ENCODE measurements at places on chromosomes 7 and 10.

DNA sequence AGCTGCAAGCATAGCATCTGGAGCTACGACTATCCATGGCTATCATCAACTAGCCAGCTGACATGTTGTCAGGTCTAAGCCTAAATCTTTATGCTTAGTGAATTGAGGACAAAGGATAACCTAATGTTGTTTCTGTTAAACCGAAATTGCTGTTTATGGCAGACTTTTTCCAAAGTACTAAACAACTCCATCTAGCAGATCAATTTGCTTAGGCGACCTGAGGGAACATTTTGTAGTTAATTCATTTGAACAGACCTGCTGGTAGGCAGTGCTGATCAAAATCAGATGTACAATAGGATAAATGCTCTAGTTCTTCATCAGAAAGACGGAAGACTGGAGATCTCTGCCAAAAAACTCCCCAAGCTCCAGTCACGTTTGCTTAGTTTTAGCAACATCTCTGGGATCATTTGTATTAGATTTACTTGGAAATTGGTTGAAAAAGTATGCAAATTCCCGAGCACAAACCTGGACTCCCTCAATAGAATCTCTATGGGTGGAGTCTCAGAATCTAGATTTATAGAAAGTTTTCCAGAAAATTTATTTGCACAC, 301.6 kb upstream of the NRP1 start:
- DNase-seq = no peak

GRCh38 chr10:74040200-74041126, 42.5 kb downstream of the VCL start:
- DNase-seq = no peak

DNA sequence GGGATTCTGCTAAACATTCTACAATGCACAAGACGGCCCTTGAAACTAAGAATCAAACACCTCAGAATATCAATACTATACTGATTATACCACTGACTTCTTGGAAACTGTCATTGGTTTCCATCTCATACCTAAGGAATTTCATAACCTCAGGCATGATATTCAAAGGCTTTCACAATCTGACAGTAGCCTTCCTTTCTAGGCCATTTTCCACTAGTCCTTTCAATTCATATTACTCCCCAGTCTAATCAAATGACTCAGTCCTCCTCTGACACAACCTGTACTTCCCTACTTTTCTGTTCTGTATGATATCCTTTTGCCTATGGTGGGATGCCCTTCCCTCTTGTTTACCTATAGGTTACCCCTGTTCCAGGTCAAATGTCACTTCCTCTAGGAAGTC, 48.3 kb downstream of the CSTF2T start:
- DNase-seq = no peak

- peak; percentile 40 for DNase-seq
Observed at GRCh38 chr7:147861058-147861716, 729.4 kb upstream of the C7orf33 start.

DNA sequence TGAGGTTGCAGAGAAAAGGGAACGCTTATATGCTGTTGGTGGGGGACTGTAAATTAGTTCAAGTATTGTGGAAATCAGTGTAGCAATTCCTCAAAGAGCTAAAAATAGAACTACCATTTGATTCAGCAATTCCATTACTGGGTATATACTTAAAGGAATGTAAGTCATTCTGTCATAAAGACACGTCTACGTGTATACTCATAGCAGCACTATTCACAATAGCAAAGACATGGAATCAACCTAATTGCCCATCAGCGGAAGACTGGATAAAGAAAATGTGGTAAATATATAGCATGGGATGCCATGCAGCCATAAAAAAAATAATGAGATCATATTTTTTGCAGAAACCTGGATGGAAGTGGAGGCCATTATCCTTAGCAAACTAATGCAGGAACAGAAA, 100.0 kb upstream of the NPSR1 start:
- no peak for DNase-seq

DNA sequence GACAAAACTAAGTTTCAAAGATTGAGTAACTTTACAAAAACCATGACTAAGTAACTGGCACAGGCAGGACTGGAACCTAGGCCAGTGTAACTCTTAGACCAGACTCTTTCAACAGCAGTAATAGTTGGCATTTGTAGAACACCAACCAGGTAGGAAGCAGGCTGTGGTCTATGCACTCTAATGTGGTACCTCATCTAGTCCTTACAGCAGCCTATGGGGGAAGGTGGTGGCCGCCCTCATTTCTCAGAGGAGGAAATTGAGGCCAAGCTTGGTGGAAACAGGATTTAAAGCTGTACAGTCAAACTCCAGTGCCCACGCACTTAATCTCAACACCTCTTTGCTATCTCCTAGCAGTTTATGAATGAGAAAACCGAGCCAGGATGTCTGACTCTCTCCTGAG, 165.4 kb upstream of the LRGUK start:
- DNase-seq = no peak

- DNase-seq = no peak
Observed at GRCh38 chr7:108045154-108045553, 42.2 kb upstream of the LAMB1 start.

DNA sequence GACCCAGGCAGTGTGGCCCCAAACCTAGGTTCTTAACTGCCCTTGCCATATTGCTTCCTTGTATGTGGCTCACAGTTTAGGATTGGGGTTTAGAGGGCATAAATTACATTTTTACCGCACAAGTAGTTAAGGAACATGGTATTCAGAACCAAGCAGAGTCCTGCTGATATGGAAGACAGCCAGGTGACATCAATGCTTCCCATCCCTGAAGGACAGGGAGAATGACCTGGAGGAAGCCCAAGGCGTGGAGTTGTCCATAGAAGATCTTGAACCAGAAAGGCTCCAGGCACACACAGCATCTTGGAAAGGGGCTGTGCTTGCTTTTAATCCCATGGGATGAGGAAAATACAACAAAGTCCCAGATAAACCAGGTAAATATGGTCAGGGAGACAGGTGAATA, 48.3 kb downstream of the ATXN7L1 start:
- DNase-seq = no peak

GRCh38 chr7:151687523-151688235, 168.0 kb upstream of the RHEB start:
- DNase-seq = no peak

DNA sequence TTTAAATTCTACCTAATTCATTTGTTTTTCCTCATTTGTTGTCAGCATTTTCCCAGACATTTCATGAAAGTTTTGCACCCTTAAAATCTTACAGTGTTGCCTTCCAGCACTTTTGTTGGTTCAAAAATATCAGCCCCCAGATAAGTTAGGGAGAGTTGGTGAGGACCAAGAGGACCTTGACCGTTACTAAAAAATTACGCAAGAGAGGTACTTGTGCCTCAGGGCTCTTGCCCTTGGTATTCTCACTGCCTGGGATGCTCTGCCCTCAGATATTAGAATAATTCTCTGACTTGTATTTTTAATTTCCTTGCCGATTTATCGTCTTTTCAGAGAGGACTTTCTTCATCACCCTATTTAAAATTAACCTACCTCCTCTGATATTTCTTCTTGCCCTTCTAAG, 3.5 kb upstream of the AKR1B15 start:
- no peak for DNase-seq

DNA sequence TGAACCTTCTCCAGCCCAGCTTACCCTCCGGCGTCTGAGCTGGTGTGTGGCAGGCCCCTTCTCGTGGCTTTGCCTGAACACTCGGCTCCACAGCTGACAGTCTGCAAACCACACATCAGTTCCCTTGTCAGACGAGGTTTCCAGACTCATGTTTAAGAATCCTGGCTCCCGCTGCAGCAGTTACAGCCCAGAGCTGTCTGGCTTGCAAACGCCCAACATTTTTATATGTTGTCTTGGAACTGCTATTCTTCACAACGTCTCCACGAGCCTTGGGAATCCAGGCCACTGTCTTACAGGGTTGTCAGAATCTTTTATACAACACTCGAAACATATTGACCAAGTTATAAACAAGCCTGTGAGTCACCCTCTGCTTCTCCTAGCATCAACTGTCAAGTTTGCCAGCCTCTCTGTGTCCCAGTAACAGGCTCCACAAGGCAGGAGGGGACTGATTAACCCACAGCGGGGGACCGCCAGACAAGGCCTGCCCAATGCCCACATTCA, 68.1 kb downstream of the TNS3 start:
- no peak for DNase-seq

DNA sequence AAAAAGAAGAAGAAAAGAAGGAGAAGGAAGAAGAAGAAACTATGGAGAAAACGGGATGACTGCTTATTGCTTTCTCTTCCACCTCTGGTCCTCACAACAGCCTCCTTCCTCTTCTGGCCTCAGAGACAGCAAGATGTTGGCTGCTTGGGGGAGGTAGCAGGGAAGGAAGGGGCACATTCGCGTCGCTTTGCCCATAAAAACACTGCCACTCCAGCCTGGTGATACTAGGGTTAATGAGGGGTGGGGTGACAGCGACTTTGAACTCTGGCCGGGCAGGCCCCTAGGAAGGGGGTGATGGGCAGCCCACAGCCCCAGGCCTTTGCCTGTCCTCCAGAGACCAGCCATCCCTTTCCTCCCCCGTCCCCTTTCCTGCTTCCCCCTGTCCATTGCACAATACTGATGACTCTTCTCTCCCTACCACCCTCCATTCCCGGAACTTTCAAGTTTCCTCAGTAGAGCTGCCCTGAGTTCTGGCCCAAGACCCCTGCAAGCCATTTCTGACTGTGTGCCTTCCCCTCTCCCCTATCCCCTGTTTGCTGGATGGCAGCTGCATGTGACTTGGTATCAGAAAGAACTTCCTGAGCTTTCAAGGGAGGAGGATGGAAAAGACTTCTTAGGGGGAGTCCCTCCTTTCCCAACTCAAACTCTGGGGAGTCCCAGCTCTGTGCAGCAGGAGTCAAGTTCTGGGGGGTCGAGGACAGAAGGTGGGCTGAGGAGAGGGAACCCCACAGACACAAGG, 2.2 kb upstream of the CUEDC2 start:
- DNase-seq = no peak
